Lower lobe of right lung (tissue), 2 donors: ENCODE measurements at places on chromosomes 16 and 17.

DNA sequence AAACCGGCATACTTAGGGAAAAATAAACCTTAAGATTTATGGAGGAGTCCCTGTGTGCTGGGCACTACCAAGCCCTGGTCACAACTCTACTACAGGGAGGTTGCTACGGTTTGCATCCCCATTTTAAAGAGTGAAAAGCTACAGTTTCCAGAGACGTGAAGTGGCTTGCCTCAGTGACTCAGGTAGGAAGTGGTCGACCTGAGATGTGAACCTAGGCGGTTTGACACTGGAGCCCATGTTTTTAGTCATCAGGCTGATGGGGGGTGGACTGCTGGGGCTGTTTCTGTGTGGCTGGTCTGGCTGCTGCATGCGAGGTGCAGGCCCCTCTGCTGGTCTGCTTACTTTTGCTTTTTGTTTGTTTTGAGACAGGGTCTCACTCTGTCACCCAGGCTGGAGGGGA is 6.6 kb downstream of the COX6A2 start:
- DNase-seq: no peak

DNA sequence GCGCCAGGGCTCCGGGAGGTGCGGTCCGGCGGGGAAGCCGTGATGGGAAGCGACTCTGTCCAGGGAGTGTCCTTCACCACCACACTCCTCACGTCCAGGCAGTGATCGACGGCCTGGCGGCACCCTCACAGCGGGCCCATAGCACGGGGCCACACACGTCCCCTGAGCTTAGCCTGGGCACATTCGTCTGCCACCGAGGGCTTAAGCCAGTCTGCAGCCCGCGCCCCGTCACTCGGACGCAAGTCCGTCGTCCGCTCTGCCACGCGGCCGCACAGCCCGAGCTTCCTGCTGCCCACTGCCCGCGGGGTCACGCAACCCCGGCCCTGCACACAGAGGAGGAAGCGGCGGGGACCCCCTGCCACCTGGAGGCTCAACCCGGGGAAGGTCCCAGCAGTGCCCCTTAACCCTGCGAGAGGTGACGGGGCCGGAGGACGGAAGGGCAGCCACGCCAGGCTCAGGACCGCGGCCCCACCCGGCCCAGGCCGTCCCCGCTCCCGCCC is 3.0 kb upstream of the TBX2 start:
- DNase-seq: peak; percentile 52

- DNase-seq: no peak
Observed at GRCh38 chr16:21103941-21104860, 46.4 kb downstream of the DNAH3 start.

DNA sequence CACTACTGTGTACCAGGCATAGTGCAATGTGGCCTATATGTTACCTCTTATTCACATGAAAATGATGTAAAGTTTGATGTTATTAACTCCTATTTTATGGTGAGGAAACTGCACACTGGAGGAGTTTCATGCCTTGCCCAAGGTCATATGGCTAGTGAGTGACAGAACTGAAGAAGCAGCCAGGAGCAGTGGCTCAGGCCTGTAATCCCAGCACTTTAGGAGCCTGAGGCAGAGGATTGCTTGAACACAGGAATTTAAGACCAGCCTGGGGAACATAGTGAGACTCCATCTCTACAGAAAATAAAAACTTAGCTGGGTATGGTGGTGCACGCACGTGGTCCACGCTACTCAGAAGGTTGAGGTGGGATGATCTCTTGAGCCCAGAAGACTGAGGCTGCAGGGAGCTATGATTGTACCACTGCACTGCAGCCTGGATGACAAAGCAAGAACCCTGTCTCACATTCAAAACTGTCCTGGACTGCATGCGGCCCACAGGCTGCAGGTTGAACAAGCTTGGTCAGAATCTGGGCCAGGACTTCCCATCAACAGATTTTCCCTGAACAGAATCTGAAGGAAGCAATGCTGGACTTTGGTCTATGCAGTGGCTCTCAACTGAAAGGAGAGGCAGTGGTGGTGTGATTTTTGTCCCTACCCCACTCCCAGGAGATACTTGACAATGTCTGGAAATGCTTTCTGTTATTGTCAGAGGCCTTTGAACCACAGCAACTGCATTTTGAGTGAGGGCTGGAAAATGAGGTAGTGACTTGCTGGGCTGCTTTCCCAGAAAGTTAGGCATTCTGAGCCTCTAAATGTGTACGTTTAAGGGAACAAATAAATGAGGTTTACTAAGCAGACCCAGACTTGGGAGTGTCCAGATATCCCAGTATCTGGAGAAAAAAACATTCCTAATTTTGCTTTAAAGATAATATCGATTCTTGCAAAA is 479.5 kb downstream of the TMEM114 start:
- DNase-seq: no peak

DNA sequence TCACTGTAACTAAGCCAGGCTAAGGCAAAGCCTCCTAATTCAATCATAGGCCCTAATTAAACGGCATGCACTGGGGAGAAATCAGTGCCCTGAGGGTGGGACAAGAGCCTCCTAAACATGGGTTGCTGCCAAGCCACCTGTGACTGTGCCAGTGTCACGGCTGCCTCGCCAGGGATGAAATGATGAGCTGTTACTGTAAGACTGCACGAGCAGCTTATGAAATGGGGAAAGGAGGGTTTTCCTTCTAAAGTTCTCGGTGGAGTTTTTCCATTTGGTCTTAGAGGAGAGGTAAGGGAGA is 12.7 kb downstream of the TMEM11 start:
- no peak for DNase-seq

DNA sequence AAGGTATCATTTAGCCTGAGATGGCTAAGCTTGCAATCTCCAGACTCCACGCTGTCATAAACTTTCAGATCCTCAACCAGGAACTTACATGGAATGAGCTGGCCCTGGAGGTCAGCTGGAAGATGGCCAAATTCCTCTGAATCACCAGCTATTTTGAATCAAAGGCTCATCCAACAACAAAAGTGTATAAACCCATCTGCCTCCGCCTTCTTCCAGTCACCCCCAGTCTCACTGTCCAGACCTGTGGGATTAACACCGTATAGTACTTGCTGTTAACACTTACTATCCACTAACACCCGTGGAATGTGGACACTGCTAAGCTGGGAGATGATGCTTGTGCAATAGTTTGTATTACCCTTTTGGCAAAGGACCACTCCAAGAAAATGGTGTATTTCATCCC is 1.9 kb upstream of the LCMT1 start:
- no peak for DNase-seq

- DNase-seq: no peak
Observed at GRCh38 chr17:9520649-9521048, 55.0 kb downstream of the STX8 start.

DNA sequence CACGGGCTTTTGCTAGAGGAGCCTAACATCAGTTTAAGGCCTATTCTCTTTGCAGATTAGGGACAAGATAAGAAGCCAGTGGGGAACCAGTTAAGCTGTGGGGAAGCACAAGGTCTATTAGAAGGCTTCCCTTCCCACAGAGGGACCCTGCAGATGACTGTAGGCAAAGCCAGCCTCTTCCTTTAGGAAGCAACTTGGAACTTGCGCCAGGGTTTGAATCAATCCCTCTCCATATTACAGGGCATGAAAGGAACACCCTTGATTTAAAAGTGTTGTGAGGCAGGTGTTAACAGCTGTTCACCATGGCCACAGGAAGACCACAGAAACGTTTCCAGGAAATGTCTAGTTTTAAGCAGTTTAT is 77.3 kb downstream of the RPTOR start:
- DNase-seq: no peak

- DNase-seq: no peak
Observed at GRCh38 chr17:9902120-9902519, 3.0 kb downstream of the RCVRN start.

- DNase-seq: no peak
Observed at GRCh38 chr17:30244853-30245385, 9.4 kb upstream of the SLC6A4 start.

GRCh38 chr16:72838586-72838910 is 209.4 kb downstream of the ZFHX3 start:
- DNase-seq: no peak

DNA sequence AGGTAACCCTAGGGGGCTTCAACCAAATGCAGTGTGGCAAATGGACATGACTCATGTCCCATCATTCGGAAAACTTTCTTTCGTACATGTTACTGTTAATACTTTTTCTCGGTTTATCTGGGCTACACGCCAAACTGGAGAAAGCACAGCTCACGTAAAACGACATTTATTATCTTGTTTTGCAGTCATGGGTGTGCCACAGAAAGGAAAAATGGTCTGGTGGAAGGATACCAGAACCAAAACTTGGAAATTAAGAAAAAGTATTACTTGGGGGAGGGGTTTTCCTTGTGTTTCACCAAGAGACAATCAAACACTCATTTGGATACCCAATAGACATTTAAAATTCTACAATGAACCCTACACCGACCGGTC is 23.6 kb downstream of the ALOX15B start:
- DNase-seq: no peak

DNA sequence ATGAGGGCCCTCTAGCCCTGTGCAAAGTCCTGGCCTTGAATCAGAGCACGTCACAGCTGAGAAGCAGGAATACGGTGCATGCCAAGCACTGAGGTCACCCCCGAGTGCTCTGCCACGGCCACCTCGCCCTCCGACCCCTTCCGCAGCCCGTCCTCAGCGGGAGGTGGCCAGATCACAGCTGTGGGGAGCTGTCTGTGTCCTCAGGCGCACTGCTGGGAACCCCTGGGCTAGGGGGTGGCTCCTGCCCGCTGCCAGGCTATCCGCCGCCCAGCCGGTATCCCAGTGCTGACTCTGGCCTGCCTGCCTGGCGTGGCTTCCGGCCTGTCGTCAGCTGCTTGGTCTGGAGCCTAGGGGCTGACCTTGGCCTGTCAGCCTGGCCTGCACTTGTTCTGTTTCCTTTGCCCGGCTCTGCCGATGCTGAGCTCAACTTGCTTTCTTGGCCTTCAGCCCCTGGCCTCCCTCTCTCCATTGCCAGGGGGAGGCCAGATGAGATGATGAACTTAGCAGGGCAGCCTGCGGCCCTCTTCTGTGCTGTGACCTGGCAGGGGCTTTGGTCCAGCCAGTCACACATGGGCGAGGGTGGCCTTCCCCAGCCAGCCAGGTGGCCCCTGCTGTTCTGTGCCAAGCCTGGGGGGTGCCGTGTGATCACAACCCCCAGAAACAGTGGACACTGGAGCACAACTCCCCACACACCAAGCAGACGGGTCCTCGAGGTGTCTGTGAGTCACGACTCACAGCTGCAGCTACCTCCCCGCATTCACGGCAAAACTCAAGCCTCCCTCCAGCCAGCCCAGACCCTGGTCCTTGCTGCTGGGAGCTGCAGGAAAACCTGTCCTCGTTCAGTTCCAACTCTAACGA is 77.3 kb downstream of the ZDHHC7 start:
- DNase-seq: no peak

DNA sequence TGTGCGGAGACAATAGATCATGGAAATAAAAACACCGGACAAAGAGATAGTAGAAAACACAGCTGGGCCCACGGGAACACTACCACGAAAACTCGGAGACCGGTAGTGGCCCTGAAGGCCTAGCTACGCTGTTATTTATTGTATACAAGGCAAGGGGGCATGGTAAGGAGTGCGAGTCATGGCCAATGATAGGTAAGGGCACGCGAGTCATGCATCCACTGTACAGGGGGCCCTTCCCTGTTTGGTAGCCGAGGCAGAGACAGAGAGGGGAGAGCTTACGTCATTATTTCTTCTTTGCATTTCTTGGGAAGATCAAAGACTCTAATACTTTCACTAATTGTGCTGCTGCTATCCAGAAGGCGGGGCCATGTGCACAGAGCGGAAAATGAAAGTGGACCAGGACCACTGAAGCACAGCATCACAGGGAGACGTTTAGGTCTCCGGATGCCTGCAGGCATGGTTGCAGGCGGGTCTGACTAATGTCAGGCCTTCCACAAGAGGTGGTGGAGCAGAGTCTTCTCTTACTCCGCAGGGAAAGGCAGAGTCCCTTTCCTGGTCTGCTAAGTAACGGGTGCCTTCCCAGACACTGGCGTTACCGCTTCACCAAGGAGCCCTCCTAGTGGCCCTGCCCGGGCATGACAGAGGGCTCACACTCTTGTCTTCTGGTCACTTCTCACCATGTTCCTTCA is 74.4 kb upstream of the ARL4D start:
- DNase-seq: no peak

GRCh38 chr17:16923904-16924695 is 47.8 kb downstream of the TNFRSF13B start:
- peak; percentile 22 for DNase-seq

- peak; percentile 75 for DNase-seq
Observed at GRCh38 chr16:85479972-85480726, 133.0 kb upstream of the GSE1 start.

GRCh38 chr17:55443904-55444303 is 22.3 kb upstream of the MMD start:
- DNase-seq: no peak

- peak; percentile 44 for DNase-seq
Observed at GRCh38 chr17:46841561-46842379, 9.6 kb upstream of the WNT9B start.

DNA sequence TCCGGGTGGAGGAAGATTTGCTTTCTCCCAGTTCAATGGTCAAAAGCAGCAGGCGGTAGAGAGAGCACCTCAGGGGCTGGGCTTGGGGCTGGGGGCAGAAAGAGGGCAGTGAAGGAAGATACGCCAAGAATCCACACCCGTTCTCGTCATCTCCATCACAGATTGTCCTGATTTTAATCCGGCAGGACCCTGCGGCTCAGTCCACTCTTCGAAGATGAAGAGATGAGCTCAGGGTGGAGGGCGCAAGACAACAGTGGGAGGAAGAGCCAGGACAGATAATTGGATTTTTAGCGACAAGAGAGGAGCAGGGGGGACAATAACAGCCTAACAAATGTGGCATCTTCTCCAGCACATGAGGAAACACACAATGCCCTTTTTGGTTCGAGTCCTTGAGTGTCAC is 165.9 kb downstream of the SDK2 start:
- no peak for DNase-seq

GRCh38 chr17:7078711-7079110 is 1.3 kb downstream of the CLEC10A start:
- DNase-seq: no peak

- DNase-seq: no peak
Observed at GRCh38 chr17:59786536-59787319, 79.3 kb downstream of the VMP1 start.

- no peak for DNase-seq
Observed at GRCh38 chr17:70072546-70073309, 2.3 kb upstream of the KCNJ16 start.

DNA sequence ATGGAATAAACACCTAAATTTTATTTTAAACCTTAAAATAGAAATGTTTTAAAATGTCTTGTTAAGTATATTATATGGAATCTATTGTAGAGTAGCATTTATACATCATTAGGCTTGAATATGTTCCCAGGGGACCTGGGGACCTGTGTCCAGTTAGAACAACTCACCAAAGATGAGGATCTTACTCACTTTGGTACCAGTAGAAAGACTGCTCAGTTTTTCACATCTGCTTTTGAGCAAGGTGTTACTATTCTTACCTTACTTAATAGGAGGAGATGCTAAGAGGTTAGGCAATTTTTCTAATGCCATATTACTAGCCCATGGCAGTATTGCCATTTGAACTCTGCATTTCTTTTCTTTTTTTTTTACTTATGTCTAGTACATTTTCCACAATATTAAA is 14.7 kb downstream of the STXBP4 start:
- no peak for DNase-seq

GRCh38 chr16:4370570-4371356 is 885 bp upstream of the VASN start:
- peak; percentile 69 for DNase-seq
